SIG-M5 (cell line): ENCODE measurements at places on chromosomes 1 and 21.

DNA sequence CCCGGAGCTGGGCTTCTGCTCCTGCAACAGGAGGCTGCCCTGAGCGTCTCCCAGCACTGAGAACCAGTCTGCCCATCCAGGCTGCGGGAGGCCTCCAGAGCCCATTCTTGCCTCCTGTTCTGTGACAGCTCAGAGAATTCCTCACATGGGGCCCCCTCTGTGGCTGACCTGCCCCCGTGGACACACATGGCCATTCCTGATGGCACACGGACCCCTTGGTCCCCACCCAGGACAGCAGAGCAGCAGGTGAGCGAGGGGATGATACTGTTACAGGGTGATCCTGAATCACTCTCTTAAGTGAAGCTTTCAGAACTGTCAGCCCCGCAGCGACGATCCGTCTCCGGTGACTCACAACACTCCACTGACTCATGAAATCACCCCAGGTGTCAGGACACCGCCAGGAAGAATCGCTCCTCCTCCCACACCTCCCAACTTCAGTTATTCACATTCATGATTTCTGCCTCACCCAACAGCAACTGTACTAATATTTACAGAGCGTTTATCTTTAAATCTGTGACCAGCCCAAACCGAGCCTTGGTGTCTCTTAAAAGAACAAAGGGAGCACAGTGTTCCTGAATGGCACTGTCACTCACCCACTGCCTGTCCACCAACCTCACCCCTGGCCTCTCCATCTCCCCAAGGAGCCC lies 22.5 kb downstream of the CHD5 start:
- no peak for DNase-seq

GRCh38 chr1:38464071-38464661 lies 395.4 kb downstream of the RRAGC start:
- DNase-seq = no peak

DNA sequence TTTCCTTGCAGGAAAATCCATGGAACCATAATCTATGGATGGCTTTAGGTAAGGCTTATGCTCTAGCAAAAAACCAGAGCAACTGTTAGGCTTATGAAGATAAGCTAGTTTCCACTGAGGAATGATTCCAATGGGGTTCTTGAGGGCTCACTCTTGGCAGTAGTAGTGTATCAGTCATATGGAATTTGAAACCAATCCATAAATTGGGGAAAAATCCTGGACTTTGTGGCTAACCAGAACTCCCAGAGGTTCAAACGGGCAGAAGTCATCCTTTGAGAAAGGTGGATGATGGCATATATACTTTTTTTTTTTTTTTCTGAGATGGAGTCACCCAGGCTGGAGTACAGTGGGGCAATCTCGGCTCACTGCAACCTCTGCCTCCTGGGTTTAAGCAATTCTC lies 54.2 kb upstream of the ATF3 start:
- no peak for DNase-seq

GRCh38 chr1:200739702-200740570 lies 1.2 kb downstream of the CAMSAP2 start:
- DNase-seq = no peak

DNA sequence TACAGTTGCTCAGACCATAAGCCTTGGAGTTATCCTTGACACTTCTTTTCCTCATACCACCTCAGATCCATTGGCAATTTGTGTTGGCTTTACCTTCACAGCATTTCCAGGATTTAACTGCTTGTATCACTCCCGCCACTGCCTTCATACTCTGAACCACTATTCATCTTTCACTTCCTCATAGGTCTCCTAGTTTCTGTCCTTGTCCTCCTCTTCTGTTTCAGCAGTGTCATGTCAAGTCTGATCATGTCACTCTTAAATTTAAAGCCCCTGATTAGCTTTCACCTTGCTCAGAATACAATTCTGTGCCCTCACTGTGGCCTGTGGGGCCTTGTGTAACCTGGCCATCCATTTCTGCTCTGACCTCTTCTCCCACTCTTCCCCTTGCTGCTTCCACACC lies 34.7 kb upstream of the C1orf115 start:
- DNase-seq = no peak
